Stimulated activated CD4-positive, alpha-beta T cell treated with anti-CD3 and anti-CD28 coated beads, Interleukin-15, amount 100 ng/mL, for 24 hours (primary cell): ENCODE measurements at places on chromosomes 5 and 9.

DNA sequence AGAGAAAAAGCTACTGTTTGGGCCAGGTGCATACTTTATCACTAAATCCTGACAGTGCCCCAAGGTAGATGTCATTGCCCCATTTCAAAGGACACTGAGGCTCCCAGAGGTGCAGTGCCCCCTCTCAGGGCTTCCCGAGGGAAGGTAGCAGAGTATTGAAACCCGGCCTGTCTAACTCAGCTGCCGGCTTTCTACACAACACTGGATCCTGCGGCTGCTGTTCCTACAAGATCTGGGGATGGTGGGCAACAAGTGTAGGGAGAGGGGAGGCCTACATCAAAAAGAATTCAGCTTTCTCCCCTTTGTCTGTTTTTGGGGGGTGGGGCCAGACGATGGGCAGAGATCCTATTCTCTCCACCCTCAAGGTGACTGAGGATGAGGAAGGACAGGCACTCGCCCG, 200.8 kb downstream of the DAB2IP start:
- DNase-seq: no peak

- DNase-seq: no peak
These were observed 75.5 kb downstream of the PPP2R2B start for GRCh38 chr5:146802945-146803522.

- DNase-seq: no peak
These were observed 194.5 kb upstream of the DAB2 start for GRCh38 chr5:39619168-39619818.

GRCh38 chr5:231661-232060, 13.5 kb downstream of the SDHA start:
- DNase-seq: no peak

DNA sequence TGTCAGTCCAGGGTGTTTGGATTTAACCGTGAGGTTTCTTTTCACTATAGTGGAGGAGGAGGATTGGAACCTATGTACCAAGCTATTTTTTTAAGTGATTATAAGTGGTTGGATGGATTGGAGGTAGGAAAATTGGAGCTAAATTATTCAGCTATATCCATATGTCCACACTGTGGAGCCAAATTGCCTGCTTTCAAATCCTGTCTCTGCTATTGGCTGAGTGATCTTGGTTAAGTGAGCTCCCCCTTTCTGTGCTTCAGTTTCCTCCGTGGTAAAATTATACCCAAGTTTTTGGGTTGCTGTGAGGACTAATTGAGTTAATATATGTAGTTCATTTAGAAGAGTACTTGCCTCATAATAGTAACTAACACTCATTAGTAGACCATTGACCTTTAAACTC, 2.5 kb downstream of the CENPP start:
- no peak for DNase-seq

- DNase-seq: no peak
These were observed 69.7 kb downstream of the ARHGAP26 start for GRCh38 chr5:142839711-142840346.

- no peak for DNase-seq
These were observed 314.5 kb upstream of the RFX3 start for GRCh38 chr9:3840311-3840710.

DNA sequence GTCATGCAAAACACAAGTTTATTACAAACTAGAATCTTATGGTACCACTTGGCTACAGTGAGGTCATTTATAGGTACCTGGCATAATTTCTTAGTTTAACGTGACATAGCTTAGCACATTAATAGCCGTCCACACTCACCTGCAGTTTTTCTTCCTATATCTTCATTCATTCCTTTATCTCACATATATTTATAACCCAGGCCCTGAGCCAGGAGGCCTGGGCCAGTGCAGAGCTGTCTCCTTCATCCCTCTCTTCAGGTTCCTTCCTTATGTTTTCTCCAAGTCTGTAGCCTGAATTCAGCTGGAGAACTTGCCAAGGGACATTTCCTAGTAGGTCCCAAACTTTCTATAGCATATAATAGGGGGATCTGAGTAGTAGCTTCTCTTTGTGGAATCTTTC, 367.9 kb upstream of the SGCD start:
- DNase-seq: no peak

DNA sequence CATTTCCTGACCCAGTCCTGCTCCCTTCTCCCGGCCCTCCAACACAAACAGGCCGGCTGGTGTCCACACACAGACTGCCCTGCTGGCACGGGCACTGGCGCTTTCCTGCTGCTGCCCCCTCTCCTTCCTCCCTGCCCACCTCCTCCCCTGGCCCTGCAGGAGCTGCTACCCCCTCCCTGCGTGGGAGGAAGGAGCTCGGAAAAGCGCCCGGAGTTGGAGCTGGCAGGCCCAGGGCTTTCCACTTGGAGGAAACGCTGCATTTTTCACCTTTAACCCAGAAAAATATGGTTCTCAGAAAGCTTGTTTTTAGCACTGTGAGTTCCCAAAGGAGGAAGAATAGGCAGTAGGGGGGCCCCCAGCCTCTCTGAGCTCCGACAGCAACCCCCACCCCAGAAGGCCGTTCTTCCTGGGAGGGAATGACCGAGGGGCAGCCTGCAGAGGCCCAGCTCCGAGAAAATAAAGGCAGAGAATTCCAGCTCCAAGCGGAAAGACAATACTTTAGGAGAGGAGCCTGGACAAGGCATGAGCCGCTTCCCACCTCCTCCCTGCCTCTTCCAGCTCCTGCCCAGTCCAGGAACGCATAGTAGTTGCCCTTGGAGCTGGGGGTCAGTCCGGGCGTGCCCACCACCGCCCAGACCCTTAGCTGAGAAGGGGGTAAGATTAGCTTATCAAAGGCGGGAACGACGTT, 88.9 kb downstream of the LIFR start:
- DNase-seq: no peak

DNA sequence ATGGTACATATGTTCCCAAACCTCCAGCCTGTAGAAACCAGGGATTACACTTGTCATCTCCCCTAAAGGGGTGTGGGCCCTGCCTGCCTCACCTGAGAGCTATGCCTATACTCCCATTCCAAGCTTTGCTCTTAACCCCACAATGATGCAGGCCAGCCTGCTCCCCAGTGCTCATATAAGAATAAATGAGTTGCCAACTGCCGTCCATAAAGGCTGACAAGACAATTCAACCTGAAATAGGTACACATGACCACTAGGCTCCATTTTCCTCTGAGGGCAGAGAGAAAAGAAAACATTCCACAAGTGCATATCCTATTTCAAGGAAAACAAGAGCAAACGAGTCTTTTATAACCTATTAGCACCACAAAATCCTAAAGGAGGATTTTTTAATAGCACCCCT, 28.4 kb downstream of the SKP1 start:
- DNase-seq: no peak

- DNase-seq: no peak
These were observed 143.7 kb downstream of the ARHGAP26 start for GRCh38 chr5:142913728-142914338.

GRCh38 chr5:170437621-170438375, 48.6 kb upstream of the KCNMB1 start:
- no peak for DNase-seq

DNA sequence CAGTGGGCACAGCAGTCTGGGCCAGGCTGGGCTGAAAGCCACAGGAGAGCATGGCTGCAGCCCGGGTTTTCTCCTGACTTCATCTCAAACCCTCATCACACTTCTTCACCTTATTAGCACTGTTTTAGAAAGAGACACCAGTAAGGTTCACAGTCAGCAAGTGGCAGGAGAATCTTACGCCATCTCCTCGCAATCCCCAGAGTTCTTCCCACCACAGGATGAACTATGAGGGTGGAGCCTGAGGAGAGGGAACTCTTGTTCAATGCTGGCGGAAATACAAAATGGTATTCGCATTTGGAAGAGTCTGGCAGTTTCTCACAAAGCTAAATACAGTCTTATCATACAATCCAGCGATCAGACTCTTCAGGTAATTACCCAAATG, 14.7 kb downstream of the BICD2 start:
- DNase-seq: no peak

GRCh38 chr5:57383093-57383861, 99.3 kb downstream of the ACTBL2 start:
- peak; percentile 71 for DNase-seq

DNA sequence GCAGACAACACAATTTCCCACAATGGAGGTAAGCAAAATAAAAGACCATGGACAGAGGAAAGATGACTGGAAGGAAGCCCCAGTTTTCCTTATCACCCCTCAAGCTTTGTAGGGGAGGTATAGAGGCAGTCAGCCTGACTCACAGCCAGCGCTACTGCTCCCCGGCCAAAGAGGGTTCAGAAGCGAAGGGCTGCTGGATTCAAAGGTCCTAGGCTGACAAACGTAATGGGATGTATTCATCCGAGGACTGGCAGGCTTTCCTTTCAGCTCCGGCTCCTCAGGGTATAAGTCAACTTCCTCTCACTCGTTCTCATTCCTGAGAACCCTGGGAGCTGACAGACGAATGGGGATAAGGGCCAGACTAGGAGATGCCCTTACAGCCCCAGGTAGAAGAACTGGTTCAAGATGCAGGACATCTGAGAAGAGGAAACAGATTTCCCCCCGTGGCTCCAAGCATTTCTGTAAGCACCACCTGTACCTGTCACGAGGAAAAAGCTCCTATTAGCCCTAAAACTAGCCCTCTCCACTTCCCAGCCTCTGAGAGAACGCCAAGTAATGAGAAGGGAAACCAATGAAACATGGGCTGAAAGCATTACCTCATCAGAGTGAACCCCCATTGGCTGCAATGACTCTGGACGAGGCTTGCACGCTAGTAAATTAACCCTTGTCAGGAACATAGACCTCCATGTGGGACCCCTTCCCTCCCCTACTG, 22.1 kb upstream of the FAM13B start:
- DNase-seq: no peak

- DNase-seq: no peak
These were observed 11.7 kb downstream of the DNAJB5 start for GRCh38 chr9:35001285-35001677.

DNA sequence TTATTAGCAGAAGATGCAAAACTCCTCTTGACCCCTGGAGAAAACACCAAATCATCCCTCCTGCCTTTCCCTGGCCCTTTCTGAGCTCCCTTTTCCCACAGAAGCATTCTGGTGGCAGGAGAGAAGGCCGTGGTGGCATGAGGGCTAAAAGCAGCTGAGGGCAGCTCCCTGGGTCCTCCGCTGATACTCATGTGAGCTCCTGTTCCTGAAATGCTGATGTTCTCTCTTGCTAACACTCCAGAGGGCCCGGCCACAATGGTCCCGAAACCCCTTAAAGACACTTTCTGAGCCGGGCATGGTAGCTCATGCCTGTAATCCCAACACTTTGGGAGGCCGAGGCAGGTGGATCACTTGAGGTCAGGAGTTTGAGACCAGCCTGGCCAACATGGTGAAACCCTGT, 183.1 kb downstream of the HSPA4 start:
- no peak for DNase-seq

- no peak for DNase-seq
These were observed 40.4 kb downstream of the FGF1 start for GRCh38 chr5:142645456-142645855.

DNA sequence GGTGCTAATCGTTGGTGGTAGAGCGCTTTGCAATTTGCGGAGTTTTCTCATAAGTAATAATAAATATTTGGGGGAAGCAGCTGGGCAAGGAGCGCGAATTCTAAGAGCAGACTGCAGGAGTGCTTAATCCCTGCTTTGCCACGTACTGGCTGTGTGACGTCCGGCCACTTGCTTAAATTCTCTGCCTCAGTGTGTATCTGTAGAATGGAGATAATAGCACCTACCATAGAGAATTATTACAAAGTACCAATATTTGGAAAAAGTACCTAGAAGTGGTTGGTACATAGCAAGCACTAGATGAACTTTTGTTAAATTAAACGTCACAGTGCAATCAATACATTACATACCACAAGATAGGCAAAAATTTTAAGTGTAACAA, 598 bp upstream of the TMED7 start:
- no peak for DNase-seq

- no peak for DNase-seq
These were observed 44.4 kb upstream of the DAB2 start for GRCh38 chr5:39469176-39469575.

DNA sequence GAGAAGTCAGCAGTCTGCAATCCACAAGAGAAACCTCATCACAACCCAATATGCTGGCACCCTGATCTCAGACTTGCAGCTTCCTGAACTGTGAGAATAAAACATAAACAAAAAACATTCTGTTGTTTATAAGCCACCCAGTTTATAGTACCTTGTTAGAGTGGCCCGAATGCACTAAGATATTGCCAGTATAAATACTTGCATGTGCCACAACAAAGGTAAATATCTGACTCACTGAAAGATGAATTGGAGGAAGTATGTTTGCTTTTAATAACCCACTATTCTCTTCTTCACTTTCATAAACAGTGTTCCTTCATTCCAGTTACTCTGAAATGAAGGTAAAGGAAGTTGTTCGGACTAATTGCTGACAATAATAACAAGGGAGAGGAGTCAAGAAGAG, 1163.4 kb upstream of the CDH6 start:
- DNase-seq: no peak

GRCh38 chr5:107437986-107438510, 232.7 kb downstream of the EFNA5 start:
- DNase-seq: no peak

GRCh38 chr9:94600258-94600657, 6.6 kb upstream of the FBP2 start:
- no peak for DNase-seq

DNA sequence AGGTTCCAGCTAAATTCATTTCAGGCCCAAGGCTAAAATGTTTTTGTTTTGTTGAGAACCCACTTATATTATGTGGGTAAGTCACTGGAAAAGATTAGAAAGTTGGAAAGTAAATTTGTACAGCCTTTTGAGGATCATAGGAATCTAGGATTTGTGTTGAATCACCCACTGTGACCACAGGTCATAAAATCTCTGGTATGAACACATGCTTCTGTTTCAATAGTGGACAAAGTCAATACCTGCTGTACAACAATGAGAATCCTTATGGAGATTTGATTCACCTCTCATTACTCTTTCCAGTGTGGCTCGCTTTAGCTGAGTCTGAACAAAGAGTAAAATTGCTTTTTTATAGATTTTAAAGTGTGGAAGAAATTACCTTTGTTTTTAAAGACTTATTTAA, 369.5 kb downstream of the TMEM167A start:
- DNase-seq: no peak

DNA sequence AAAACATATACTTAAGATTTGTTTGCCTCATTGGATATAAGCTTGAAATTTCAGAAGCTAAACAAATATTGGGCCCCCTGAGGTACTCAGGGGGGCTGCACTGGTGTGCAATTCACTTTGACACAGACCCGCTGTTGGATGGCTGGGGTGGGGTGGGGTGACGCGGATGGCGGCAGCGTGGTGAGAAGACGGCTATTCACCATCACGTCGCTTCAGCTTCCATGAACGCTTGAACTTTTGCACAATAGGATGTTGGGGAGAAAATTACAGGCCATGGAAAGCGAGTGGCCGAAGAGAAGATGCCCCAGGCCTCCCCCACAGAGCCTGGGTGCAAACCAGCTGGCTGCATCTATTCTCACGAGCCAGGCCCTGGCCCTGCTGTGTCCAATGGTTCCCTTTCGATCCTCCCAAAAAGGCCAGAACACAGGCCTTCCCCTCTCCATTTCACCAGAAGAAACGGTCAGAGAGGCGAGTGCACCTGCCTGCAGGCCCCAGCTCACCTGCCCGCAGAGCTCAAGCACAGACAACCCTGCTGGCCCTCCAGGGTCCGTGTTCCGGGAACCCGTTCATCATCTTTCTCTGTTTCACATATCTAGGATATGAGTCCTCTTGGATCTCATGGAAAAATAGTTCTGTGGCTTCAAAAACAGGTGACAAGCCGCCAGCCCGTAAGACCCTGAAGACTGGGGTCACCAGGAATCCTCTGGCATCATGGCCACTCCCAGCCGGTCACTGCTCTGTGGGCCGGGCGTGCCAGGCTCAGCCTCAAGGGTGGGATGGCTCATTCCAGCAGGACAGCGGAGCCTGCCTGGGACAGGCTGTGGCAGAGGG, 46.8 kb upstream of the SARDH start:
- no peak for DNase-seq

GRCh38 chr5:80764786-80765185, 110.0 kb upstream of the DHFR start:
- DNase-seq: no peak
